Osteoblast (primary cell): ENCODE measurements at places on chromosomes 2 and 18. TPM values are rescaled to one million over a fixed set of nuclear protein-coding genes. Genes with fewer than 3 reads are reported as not detected.
A peak's percentile ranks its signal among the peaks of the same experiment; 100 is the strongest.

GRCh38 chr2:120910164-120910563 lies 174.5 kb downstream of the GLI2 start:
- no peak for DNase-seq

DNA sequence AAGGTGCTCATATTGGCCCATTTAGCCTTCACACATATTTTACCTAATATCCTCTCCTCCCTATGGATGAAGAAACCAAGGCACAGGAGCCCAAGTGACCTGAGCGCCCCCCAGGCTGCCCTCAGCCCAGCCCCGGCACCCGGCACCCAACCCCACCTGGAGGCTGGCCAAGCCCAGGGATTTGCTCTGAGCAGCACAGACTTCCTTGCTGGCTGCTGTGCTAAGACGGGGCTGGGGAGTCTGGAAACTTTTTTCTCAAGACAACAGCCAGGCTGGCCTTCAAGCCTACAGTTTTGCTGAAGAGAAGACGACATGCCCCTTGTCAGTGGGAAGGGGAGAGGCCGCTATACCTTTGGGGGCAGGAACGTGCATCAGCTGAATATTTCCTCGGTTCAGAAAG lies 52.7 kb upstream of the LAMA1 start:
- no peak for DNase-seq

- no peak for DNase-seq
Observed at GRCh38 chr2:257429-257828, 6.4 kb downstream of the SH3YL1 start.

- DNase-seq = peak; percentile 56
Observed at GRCh38 chr2:189581354-189582139, 961 bp upstream of the SLC40A1 start.

- DNase-seq = peak; percentile 35
Observed at GRCh38 chr18:9478545-9478944, 3.2 kb downstream of the RALBP1 start.

- DNase-seq = peak; percentile 79
Observed at GRCh38 chr2:238601433-238602222, 174.9 kb downstream of the ASB1 start.

DNA sequence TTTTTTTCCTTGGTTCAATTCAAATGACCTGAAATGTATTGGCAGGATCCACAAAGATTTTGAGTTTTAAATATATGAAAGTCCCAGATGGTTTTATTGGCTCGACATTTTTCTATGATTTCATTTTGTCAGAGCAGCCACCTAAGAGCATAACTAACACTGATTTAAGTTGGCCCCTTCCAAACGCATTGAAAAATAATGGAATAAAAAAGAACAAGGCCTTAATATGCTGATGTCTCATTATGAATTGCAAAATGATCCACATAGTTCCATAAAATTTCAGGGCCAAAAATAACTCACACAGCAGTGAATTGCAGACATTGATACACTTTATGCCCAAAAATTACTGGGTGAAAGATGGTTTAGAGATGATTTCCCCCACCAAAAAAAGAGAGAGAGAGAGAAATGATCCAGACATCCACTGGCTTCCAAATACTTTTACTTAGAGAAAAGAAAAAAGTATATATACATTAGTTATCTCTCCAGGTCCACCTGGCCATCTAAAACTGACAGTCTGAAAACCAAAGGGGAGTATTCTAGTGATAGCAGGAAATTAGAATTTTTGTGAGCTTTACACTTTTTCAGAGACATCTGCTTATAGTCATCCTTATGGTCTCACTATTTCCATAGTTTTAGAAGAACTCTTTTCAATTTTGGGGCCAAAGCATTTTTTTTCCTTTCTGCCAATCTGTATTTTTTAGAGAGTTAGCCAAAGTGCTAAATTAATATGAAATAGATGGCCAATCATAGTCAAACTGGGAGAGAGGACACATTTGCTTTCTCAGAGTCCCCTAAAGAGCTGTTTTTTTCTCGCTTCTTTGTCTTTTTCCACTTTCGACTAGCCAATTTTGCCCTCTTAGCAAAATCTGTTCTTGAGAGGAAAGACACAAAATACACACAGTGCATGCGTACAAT lies 213.5 kb upstream of the RND3 start:
- DNase-seq = no peak

DNA sequence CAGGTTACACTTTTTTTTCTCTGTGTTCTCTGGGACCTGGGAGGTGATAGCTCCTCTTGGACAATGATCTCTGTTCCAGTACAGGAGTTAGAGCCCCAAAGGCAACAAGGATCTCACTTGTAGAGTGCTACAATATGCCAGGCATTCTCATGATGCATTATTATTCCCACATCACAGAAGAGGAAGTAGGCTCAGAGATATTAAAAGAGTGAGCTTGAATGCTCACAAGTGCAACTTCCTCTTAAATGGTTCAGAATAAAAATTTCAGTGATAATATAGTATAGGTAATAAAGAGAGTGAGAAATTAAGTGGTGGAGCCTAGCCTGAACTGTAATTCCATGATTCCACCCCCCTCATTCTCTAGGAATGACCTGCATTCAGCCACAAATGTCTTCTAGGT lies 21.4 kb downstream of the POLE4 start:
- DNase-seq = no peak

DNA sequence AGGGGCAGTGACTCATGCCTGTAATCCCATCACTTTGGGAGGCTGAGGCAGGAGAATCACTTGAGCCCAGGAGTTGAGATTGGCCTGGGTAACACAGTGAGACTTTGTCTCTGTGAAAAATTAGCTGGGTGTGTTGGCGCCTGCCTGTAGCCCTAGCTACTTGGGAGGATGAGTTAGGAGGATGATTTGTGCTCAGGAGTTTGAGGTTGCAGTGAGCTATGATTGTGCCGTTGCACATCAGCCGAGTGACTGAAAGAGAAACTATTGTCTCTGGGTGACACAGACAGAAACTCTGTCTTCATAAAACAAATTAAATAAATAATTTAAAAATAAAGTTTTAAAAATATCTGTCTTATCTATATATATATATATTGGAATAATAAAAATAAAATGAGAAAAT lies 1844.6 kb upstream of the PIK3C3 start:
- no peak for DNase-seq

DNA sequence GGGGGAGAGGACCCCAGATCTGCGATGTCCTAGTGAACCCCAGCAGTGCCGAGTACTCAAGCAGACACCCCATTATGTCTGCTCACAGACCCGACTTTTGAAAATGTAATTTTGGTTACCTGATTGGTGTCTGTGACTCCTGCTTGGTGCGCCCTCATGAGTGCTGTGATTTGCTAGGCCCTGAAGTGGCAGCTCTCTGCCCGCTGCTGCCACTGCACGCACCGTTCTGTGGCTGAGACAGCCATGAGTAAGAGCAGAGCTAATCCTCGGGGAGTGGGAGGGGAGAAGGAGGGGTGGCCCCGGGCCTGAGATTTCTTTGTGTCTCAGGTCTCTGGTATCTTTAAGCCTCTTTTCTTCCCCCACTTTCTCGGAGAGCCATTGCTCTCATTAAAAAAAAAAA lies 18.2 kb downstream of the FHOD3 start:
- no peak for DNase-seq

GRCh38 chr18:2848247-2849246 lies 1.7 kb downstream of the EMILIN2 start:
- DNase-seq = peak; percentile 80

- DNase-seq = peak; percentile 73
Observed at GRCh38 chr2:227761740-227762476, 16.2 kb downstream of the SCYGR8 start.

- DNase-seq = no peak
Observed at GRCh38 chr2:10923008-10923375, 11.3 kb downstream of the KCNF1 start.

- DNase-seq = peak; percentile 83
Observed at GRCh38 chr2:99841749-99842148, 300.6 kb downstream of the AFF3 start.

DNA sequence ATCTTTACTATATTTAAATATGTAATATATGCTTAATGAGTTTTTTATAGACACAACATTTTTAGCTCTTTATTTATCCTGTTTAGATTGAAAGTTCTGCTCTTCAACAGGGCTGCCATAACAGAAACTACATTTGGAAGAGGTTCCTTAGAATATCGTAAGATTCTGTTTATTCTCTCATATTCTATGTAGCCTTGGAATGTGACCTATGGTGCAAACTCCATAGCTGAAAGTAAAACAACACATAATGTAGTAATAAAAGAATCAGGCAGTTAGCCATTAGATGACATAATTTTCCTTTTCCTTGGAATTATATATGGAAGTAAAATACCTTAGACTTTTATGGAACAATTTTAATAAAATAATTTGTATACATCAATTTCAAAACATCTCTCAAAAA lies 91.3 kb downstream of the ZNF804A start:
- DNase-seq = no peak

DNA sequence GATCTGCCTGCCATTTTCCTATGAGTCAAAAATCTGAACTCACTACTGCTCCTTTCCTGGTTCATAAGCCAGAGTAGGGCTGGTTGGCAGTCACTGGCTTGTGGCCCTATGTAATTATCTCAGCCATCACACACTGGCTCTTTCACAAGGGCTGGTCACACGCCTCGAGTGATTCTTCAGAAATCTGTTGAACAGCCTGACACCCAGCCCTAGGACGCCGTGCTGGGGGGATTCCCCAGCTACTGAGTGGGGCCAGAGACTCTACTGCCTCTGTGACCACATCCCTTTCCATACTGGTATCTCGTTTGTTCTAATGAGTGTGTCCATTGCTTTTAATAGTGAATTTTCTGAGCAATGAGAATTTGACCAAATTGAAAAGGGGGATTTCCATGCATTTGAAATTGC lies 45.8 kb upstream of the RBM44 start:
- DNase-seq = no peak

DNA sequence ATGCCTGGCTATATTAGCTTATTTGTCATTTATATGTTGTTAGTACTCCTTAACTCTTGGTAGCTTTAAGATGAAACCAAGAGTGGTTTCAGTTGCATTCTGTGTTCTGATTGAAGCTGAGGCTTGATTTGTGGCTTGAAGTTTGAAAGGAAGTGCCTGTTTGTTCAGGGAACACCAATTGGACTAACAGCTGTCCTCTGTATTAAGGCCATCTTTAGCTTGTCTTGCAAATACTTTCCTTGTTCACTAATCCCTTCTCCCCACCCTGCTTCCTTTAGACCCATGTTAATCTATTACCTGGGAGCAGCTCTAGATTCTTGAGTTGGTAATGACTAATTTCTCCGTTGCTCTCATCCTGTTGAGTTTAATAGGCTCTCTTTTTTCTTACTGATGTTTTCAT lies 13.4 kb downstream of the ITGA6 start:
- DNase-seq = no peak

DNA sequence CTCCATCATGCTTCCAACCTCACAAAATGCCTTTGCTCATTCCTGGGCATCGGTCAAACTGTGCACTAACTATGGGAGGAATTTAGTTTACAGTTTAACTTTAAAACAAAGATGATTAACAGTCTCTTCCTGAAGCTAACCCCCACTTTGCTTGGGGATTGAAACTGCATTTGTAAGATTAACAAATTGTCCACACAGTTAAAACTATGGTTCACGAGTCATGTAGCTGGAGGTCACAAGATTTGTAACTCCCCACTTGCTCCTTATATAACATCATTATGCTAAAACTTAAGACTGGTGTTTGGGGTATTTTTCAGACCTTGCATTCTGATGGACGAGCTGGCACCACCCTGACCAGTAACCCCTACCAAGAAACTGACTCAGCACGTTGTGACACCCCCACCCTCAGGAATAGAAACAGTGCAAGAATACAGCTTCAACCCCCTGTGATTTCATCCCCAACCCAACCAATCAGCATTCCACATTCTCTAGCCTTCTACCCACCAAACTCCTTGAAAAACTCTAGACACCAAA lies 252.3 kb downstream of the MBD5 start:
- DNase-seq = peak; percentile 1

- DNase-seq = no peak
Observed at GRCh38 chr2:221518935-221519625, 53.0 kb downstream of the EPHA4 start.

GRCh38 chr2:172389685-172390339 lies 37.6 kb upstream of the ITGA6 start:
- no peak for DNase-seq

GRCh38 chr2:78564666-78565065 lies 460.8 kb upstream of the REG3G start:
- DNase-seq = no peak

- DNase-seq = no peak
Observed at GRCh38 chr2:118477111-118477862, 370.2 kb downstream of the EN1 start.

DNA sequence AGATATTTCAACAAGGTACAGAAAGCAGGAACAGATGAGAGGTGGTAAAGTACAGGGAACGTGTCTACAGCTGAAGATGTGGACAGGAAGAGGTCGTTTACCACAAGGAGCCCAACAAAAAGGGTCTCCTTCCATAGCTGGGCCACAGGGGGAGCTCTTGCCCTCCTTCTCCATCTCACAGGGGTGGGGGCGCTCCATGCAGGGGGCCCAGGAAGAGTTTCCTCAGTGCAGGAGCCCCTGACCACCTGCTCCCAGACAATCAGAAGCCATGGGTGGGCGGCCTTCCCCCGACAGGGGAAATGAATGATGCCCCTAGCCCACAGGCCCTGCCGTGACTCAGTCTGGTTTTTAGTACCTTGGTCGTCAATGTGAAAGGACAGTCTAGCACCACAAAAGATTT lies 163.6 kb upstream of the ZNF516 start:
- DNase-seq = no peak

GRCh38 chr18:57744211-57744694 lies 58.9 kb downstream of the ATP8B1 start:
- DNase-seq = peak; percentile 81

DNA sequence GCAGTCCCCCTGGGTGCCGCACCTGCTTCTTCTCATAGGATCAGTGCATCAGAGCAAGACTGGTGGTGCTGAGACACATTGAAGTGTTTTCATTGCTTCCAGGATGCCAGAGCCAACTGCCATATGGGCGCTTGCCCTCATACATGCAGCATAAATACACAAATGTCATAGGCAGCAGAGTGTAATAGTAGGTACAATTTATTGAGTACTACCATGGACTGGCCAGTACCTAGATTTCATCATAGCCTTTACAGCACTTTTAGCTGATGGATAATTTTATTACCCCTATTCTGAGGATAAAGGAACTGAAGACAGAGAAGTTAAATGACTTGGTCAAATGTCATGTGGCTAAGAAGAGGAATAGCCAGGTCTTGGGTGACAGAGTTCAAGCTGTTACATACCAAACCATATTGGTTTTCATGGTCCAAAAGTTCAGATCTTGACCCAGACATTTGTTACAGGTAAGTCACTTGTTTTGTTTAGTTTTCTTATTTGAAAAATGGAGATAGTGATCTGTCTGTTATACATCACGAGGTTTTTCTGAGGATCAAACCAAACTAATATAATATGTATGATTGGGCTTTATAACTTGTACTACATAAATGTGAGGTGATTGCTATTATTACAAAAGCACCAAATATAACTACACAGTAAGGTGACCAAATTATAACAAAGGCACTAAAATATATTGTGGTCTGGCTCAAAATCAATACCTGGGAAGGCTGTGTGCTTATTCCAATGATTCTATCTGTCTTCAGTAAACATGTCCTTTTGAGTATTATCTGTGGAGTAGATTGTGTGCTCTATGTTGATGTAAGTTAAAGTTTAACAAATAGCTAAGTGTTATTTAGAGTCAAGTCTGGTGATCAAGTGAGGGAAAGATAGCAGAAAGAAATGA lies 151.9 kb upstream of the CYRIA start:
- DNase-seq = no peak

GRCh38 chr2:49189512-49190225 lies 35.4 kb upstream of the FSHR start:
- DNase-seq = no peak

The DNAJC5G gene
- not detected in 2 replicates for total RNA-seq

The CDH2 gene
- 75.6 and 78.7 TPM in 2 replicates for total RNA-seq

The LINC00305 gene
- not detected in 2 replicates for total RNA-seq
